ENCODE measurements at places on chromosomes 5 and 9.

DNA sequence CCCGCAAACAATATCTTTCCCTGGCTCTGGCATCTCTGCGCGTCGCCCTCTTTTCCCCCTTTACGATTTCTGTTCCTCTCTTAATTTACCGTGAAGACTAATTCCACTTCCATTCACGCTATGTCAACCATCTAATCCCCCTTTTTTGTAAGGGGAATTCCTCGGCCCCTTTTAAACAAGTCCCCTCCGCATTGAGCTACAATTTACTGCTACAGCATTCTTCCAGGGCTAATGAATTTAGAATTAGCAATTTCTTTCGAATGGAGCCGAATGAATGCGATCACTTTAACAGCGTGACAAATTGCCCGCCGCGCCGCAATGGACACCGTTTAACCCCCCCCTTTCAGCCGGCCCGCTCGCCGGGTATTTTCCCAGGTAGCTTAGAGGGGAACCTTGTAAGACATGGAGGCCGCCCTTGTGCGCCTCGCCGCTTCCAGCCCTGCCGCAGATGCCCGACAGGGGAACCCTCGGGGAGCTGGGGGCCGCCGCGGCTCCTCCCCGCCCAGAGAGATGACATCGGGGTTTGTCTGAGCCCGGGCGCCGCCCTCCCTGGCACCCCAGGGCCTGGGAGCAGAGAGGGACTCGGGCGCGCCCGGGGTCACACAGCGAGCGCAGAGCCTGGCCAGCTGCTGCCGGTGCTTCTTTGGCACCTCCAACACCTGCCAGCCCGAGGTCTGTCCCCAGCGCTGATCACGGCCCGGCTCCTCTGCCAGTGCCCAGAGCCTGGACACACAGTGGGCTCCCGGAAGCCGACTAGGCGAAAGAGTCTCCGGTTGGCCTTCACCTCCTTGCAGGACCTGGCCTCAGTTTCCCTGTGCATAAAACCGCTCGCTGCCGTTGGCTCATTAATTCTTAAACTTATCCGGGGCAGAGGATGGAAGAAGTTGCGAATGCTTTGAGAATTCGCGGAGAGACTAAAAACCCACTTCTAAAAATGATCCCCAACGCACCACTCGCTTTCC lies 1.3 kb downstream of the PRDM12 start:
- no peak for DNase-seq

DNA sequence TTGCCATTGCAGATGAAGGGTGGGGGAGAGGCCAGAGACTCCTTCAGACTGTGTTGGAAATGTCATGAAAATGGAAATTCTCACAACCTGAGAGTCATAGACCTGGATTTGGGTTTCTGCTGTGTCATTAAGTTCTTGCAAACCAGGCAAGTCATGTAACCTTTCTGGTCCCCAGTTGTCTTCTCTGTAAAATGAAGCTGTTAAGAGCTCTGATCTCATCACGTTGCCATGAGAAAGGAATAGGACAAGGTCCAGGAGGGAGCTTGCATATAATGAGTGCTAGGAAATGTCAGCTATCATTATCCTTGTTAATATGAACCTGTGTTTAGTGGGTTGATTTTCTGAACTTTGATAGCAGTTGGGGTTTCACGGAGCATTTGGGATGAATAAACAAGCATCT lies 59.1 kb downstream of the FGF1 start:
- DNase-seq: no peak

DNA sequence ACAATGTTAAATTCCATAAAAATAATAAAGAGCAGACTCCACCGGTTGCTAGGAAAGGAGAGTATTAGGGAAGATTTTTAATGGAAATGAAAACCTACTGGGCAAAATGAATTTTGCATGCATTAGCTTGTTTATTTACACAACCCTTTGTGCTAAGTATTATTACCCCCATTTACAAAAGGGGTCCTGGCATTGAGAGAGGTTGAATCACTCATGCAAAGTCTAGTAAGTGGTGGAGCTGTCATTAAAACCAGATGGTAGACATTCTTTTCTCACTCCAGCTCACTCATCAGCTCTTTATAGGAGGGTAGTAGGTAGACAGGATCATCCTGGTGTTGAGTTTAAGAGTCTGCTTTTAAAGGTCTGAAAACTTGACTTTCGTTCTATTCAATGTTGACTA lies 395.1 kb downstream of the PLK2 start:
- DNase-seq: no peak

DNA sequence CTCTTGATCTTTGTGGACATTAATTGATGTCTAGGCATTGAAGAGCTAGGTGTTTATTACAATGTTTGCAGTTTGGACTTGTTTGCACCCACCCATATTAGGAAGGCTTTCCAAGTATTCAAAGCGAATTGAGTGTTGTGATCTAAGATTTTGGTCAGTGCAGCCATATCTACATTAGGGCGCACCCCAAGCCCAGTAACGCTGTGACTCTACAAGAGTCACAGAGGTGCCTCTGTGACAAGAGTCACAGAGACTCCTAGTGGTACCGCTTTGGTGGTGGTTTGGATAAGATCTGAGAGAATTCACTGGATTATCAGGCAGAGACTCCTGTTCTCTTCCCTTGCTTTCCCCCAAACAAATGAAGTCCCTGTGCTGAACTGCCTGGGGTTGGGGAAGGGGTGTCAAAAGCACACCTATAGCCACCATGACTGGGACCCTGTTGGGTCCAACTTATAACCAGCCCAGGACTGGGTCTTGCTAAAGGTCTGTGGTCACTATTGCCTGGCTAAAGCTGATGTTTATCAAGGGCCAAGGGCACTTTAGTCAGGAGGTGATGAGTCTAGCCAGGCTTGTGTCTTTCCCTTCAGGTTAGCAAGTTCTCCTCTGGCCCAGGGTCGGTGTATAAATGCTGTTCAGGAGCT lies 114.1 kb upstream of the RIOK2 start:
- DNase-seq: peak; percentile 16

DNA sequence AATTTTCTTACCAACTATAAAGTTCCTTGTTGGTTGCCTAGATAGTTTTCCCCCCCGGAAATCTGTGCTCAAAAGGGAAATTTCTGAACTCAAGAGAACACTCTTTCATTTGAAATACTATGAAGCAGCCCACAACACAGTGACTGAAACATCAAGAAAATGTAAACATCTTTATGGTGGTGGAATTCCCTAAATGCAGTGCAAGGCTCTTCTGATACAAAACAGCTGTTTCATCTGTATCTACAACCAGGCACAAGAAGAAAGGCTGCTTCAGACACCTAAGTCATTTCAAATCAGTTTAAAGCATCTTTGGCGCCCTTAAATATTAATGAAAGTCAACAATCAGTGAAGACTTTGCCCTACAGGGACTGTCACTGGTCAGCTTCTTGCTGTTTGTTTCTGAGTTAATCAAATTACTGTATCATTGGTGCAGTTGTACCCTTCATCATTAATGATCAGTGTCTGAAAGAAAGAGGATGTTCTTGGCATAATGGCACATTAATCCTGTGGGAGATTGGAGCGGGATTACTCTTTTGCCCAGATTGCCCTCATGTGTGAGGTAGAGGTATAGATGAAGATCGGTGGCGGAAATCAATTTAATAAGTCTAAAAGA lies 947.0 kb downstream of the NR2F1-AS1 start:
- peak; percentile 12 for DNase-seq

- DNase-seq: peak; percentile 17
Measured at GRCh38 chr9:105835721-105836120, 141.4 kb downstream of the TMEM38B start.

Measured in choroid plexus epithelial cell (primary cell).